Esophagus squamous epithelium (tissue), 5 donors: ENCODE measurements at places on chromosomes 6 and 20. TPM values are rescaled to one million over a fixed set of nuclear protein-coding genes. Genes with fewer than 3 reads are reported as not detected.

DNA sequence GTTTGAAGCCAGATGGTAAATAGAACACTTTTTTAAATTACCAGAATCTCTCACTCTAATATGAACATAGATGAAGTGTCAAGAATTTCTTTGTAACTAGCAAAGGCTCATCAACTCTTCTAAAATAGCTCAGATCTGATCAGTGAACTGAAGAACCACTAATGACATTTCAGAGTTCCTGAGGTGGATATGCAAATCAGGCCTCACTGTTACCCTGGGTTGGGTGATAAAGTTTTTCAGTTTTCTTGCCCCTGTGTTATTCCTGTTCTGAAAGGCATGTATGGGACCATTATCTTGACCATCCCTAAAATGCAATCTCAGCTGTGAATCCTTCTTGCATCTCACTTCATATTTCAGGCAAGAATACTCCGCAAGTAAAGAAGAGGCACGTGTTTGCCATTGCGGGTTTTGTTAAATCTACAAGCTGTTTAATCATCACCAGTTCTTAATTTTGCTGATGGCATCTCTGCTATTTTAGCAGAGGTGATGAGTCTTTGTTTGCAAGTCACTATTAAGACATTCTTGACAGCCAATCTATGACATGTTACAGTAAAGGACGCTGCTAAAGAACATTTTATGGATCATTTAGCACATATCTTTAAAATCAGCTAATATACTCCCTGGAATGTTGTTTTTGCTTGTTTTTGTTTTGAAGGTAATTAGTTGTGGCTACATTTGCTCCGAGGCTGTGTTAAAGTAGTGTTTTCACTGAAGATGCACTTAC, 47.9 kb downstream of the KHDC1L start:
- DNase-seq = no peak

GRCh38 chr6:137989664-137990063, 117.6 kb downstream of the PERP start:
- DNase-seq = no peak

DNA sequence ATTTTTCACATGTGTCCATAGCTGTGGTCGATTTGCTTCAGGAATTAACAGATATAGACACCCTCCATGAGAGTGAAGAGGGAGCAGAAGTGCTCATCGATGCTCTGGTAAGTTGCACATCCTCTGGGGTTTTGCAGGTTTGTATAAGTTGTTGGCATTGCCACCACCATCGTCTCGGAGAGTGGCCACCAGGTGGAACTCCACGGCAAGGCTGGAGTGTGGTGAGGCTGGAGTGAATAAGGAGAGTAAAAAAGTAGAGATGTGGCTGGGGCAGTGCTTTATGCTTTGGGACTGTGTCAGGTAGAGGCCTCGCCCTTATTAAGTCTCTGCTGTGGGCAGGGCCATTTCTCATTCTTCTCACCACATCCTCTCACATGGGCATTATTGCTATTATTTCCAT, 63.7 kb downstream of the CTNNBL1 start:
- DNase-seq = no peak

DNA sequence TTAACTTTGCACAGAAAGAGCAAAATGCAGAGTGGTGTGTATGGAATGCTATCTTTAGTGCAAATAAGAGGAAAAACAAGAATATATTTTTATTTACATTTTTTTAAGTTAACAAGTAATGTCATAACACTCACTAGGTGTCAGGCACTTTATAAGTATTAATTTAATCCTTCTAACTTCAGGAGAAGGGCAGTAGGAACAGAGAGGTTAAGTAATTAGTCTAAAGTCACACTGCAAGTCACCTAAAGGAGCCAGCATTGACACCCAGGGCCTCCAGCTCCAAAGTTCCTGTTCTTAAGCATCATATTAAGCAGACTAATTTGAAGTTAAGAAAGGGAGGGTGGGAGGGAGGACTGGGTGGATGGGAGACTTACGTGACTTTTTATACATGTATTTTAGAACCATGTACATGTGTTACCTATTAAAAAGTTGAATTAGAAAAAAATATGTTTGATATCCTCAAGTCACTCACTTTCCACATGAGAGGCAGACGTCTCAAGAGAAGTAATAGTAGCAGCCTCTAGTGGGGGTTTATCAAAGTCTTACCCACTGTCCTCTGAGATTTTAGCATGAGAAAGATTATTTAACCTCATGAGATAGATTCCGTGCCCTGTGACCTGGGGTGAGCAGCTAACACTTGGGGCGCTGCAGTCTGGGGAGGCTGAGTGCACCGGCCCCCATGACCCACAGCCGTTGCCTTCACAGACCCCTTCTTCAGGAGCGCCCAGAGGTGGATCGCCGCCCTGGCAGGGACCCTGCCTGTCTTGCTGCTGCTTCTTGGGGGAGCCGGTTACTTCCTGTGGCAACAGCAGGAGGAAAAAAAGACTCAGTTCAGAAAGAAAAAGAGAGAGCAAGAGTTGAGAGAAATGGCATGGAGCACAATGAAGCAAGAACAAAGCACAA, 7.0 kb downstream of the BTN3A1 start:
- no peak for DNase-seq

CNR1 gene
- total RNA-seq = 7.2 TPM

DNA sequence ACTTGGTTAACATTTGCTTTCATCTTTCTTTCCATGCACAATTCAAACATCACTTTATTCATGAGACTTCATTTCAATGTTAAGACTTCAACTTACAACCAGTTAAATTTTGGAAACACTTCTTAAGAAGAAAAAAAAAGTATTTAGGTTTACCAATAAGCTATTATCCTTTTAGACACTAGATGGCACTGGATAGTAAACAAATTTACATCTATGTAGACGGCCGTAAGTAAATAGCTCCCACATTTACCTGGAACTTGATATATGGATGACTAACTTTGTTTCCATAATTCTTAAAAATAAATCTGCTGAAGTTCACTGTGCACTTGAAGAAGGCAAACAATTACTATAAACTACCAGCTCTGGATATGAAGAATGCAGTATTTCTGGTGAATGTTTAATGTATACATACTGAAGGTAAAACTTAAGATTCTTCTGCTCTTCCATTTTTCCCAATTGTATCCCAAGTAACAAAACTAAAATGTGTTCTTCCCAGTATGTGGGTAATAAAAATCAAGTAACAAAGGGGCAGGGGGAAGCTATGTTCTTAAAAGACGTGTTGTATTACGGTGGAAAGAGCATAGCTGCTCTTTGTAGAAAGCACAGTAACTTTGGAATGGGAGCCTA, 130.6 kb upstream of the C6orf118 start:
- DNase-seq = no peak

DNA sequence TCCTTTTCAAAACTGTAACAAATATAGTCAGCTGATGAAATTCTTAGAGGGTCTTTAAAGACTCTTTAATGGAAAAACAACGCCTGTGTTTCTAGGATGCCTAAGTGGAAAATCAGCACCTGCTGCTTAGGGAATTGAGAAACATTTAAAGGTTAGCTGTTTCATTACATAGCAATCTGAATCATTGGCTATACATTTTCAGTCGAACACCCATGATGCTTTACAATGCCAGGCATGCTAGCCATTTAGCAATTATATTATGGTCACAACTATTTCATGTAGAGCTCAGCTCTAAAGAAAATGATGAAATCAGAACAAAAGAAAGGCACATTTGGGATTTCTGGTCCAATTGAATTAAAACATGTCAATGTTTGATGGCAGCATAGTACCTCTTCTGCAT, 270.3 kb upstream of the SYNCRIP start:
- no peak for DNase-seq

- no peak for DNase-seq
Measured at GRCh38 chr6:150978624-150979023, 113.1 kb downstream of the MTHFD1L start.

DNA sequence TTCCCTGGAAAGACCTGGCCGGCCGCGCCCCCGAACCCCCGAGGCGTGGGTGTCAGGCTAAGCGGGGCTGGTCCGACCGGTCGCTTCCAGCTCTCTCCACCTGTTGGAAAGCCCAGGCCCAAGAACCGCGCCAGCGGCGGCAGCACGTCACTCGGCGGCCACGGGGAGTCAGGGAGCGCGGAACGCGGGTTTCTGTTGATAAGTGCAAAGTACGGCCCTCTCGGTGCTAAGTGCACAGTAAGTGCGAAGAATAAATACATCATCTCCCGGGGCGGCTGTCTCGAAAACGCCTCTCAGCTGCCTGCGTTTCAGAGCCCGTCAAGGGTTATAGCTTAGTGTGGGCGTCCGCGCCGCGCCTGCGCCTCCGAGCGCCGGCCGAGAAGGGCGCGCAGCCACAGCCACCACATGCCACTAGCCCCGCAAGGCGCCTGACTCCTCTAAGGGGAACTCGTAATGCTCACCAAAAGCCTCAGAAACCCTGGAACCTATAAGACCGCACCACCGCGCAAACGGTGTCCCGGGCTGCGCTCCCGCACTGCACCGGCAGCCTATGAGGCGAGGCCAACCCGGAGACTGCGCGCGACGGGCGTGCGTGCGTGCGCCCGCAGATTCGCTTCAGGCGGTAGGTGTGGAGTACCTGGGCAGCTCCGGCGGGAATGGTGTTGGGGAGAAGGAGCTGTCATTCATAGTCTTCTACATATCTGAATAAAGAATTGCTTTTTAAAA, 9.2 kb upstream of the TBX18 start:
- DNase-seq = no peak

CFAP61 gene
- total RNA-seq = not detected

GRCh38 chr6:8005136-8005535, 59.1 kb downstream of the BLOC1S5 start:
- no peak for DNase-seq

BEND6 gene
- 1.1 TPM for total RNA-seq

- no peak for DNase-seq
Measured at GRCh38 chr6:63565727-63566596, 6.3 kb upstream of the LOC128125822 start.

DNA sequence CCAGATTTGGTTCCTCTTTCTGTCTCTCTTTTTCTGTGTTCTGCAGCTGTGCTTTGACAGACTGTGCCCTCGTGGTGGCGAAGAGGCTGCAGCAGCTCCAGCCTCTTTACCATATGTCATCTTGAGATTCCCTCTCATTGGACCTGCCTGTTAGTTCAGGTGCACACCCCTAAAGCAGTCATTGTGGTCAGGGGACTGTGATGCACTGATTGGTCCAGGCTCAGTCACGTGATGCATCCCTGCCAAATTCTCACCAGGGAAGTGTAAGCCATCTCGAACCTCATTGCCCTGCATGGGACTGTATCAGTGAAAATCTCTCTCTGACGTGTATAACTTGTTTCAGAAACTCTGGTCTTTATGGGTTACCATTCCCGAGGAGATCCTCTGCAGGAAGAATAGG, 160.3 kb downstream of the EYA2 start:
- DNase-seq = no peak
